ENCODE measurements at places on chromosomes 1 and 21.

DNA sequence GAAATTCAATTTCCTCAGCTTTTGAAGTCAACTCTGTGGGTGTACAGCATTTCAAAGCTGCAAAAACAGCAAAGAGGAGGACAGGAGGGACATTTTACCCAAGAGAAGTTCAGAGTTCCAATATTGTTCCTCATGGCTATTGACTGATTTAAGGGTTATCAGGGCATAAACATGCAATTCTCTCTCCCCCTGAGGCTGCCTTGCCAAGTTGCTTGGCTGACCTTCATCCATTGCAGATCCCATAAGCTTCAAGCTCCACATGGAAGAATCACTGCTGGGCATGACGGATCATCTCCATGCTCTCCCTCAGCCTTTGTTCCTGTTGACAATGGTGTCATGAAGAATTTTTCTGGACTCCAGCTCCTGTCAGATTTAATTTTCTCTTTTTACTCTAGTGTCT, 115.2 kb upstream of the SERBP1 start:
- DNase-seq = no peak

- no peak for DNase-seq
These were observed 50.9 kb downstream of the SLC37A1 start for GRCh38 chr21:42564561-42564971.

DNA sequence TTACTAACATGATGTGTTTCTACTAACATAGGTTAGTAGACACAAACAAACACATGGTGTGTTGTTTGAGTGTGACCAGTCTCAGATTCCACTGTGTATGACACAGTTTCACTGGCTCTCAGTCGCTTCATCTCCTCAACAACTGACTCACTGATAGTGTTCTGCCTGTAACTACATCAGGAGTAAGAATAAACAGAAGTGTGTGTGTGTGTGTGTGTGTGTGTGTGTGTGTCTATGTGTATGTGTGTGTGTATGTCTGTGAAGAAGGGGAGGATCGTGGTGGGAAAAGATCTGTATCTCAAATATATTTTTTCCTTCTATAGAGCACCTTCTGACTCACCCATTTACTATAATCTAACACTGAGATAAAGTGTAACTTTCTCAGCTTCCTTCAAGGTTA, 391.0 kb downstream of the PTPRC start:
- DNase-seq = no peak

GRCh38 chr1:108345776-108346531, 102.1 kb upstream of the NBPF4 start:
- no peak for DNase-seq

GRCh38 chr21:35138665-35139381, 89.7 kb upstream of the RUNX1 start:
- DNase-seq = peak; percentile 60

DNA sequence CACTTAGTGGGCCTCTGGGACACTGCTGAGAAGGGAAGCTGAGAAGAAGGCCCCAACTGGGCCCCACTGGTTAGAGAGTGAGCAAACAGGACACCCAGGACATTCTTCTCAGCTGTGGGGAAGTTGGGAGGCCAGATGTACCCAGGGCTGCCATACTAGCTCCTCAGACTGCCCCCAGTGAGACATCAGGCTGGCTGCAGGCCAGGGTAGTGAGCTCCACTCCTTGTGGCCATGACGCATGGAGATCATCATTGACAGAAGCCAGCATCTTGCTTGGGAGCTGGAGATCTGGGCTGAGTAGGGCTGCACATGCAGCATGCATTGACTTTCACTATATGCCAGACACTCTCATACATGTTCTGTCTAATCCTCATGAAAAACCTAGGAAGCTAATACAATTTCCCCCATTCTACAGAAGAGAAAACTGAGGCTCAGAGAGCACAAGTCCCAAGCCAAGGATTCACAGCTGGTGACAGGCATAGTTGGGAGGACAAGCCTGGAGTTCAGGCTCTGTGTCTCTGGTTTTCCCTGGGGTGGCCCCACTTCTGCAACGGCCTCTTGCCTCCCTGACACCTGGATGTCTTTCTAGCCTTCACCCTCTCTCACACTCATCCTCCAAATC, 24.1 kb upstream of the MYCL start:
- no peak for DNase-seq

DNA sequence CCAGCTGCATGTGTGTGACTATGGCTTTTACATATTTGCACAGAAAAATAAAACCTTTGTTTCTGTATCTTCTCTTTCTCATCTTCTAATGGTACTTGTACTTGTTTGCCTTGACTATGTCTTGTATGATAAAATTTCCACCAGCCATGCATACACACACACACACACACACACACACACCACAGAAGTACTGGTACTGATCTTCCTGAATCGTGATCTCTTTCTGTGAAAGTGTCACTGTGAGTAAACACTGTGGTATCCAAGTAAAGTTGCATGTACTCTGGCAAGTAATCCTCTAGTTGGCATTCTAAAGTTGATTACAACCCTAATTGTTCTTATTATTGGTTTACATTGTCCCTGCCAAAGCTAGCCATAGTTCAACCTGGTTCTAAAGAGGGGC, 176.7 kb downstream of the CRB1 start:
- no peak for DNase-seq

- DNase-seq = no peak
These were observed 1.2 kb upstream of the S100A5 start for GRCh38 chr1:153541641-153542590.

DNA sequence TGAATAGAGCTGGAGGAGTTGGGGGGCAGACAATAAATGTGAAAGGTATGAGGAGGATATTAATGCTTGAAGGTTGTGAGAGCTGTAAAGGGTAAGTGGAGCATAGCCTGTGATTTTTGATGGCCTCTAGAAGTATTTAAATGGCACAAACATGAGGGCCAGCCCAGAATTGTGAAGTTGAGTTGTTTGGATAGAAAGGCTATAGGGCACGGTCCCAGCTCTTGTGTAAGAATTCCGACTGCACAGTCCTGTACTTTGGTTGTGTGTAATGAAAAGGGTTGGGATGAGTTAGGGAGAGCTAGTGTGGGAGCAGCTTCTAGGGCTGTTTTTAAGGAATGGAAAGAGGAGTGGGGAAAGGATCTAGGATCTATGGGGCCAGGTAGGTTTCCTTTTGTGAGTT, 665.5 kb downstream of the USP25 start:
- no peak for DNase-seq

DNA sequence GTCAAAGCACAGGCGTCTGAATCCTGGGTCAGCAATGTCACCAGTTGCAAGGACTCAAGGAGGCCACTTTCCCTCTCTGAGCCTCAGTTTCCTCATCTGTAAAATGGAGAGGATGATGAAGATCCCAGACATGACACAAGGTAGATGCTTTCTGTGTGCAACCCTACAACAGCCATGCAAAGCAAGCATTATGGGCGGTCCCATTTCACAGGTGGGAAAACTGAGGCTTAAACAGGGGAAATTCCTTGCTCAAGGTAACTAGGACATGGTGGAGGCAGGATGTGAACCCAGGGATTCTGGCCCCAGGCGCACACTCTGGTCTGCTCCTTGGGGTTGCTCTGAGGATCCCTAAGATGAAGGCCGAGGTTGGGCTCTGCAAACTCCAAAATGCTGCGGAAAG, 311.0 kb downstream of the PTPRU start:
- no peak for DNase-seq

GRCh38 chr1:23124259-23125026, 44.2 kb downstream of the LUZP1 start:
- no peak for DNase-seq

GRCh38 chr1:178374016-178374415, 122.7 kb downstream of the CLEC20A start:
- no peak for DNase-seq

DNA sequence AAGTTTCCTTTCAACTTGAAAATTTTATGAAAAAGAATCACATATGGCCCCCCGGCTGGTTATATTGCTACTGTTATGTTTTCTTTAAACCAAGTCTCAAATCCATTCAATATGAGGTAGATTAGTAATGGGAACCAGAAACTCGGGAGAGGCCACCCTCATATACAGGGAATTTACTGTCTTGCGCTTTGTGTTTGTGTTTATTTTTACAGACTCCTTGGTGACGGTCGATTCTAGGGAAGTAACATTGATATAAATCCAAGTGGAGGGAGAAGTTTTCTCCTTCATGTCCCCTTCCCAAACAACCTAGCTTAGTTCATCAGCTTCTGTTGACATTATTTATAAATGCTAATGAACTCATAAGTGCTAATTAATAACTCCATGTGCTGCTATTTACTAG, 163.5 kb upstream of the LMO4 start:
- no peak for DNase-seq

DNA sequence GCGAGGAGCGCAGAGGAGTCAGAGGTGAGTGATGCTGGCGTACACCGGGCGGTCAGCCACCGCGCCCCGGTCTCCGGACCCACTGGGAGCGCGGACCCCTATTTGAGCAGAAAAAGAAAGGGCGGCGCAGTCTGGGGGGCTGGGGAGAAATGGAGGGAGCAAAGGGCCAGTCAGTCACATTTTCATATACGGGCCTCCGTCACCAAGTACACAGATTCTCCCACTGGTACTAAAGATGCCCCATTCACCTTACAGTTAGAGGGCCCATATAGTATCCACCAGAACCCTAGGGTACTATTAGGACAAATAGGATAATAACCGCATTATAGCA, 573 bp downstream of the C2CD4D start:
- no peak for DNase-seq

- DNase-seq = no peak
These were observed 60.5 kb upstream of the IGSF21 start for GRCh38 chr1:18047122-18047521.

GRCh38 chr1:121483961-121484424, 299.2 kb downstream of the SRGAP2C start:
- DNase-seq = no peak

DNA sequence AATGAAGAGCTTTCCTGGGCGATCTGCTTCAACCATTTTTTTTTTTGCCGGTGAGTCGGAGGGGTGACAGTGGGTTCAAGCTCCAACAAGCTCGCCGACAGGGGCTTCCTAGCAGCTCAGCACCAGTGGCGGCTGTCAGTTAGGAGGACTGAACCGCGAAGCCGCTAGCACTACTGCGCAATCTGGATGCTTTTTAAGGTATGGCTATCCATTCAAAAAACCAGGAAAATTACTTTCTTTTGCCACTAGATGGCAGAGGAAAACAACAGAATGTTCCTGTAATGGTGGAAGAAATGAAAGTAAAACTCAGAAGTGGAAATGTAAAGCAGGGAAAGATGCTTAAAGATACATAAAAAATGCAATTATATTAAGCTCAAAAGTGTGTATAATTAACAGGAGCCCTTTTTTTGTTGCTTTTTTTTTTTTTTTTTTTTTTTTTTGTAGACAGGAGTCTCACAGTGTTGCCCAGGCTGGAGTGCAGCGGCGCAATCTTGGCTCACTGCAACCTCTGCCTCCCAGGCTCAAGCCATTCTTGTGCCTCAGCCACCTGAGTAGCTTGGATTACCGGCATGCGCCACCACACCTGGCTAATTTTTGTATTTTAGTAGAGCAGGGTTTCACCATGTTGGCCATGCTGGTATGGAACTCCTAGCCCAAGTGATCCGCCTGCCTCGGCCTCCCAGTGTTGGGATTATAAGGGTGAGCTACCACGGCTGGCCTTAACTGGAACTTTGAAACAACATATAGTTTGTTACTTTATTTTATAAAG, 8.5 kb downstream of the KYAT3 start:
- no peak for DNase-seq

DNA sequence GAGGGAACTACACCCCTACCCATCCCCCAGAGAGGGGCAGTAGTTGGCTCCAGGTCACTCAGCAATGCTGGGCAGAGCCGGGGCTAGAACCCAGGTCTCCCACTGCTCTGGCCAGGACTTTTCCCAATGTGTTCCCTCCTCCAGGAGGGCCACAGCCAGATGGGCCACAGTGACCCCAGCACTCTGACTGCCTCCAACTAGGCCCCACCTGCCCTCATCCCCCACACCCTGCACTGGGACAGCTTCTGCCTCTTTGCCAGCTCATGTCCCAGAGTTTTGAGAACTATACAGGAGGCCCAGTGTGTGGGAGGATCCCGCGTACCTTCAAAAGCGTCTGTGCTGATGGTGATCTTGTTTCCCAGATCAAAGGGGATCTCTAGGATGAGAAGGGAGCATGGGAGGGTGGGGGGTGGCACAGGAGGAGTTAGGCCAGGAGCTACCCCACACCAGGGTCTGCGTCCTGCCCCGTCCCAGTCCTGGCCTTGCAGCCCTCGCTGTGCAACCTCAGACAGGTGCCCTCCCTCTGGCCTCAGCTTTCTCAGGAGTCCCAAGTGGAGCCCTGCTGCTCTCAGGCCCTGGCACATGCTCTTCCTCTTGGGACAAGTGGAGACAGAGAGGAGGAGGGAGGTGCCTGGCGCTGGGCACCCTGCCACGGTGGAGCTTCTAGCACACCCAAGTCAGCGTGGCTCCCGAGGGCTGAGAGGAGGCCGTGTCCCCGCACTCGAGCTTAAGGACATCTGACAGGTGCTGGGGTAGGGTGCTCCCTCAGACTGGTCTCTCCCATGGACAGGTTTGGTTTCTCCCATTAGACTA, 22.0 kb downstream of the MYOM3 start:
- no peak for DNase-seq

DNA sequence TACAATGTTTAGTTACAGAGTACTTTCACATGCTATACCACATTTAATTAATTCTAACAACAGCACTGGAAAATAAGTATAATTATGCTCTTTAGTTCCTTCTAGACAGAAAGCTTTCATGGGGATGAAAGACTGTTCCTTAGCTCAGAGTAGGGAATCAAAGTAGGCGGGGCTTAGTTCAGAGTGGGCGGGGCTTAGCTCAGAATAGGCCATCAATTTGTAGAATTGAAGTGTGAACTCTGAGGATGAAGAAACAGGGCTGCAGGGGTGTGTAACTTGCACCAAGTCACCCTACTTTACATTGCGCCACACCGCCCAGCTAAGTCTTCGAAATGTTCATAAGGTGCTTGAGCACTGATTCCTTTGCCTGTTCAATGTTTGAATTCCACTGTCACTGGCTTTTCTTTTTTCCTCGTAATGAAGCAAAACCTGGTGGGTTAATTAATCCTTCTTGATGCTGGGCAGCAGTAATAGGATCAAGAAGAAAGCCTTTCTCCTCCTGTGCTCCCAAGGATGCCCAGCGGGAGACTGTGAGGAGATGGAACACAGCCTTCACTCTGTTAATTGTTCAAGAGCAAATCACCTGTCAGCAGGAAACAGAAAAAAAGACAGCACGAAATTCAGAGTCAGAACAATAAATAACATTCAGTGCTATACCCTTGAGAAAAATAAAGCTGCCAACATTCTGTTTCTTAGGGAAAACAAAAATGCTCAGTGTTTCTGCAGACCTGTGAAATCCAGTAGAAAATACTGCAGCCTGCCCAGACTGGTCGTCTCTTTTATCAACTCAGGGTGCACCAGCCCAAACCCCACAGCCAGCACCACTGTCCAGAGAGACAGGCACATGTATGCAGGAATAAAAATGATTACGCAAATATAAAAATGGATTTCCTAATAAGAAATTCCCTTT, 66.5 kb upstream of the CAMK1G start:
- no peak for DNase-seq

DNA sequence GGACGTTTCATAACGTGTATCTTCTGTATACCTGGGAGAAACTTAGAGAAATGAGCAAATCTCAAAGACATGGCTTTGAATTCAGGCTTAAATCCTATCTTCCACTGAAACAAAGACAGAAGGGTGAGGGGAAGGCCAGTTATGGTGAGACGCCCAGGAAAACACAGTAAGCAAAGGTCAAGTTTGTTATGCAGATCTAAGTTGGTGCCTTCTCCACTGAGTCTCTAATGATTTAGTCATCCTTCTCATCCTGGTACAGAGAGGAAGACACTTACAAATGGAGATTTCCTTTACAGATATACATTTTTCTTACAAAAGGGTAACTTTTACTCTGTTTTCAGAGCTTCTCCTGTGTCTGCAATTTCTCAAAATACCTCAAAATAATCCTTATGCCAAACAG, 64.4 kb downstream of the MAP3K7CL start:
- DNase-seq = no peak

- DNase-seq = no peak
These were observed 151.7 kb downstream of the PLA2G4A start for GRCh38 chr1:186980400-186980799.
